ENCODE measurements at places on chromosomes 5 and 9.

DNA sequence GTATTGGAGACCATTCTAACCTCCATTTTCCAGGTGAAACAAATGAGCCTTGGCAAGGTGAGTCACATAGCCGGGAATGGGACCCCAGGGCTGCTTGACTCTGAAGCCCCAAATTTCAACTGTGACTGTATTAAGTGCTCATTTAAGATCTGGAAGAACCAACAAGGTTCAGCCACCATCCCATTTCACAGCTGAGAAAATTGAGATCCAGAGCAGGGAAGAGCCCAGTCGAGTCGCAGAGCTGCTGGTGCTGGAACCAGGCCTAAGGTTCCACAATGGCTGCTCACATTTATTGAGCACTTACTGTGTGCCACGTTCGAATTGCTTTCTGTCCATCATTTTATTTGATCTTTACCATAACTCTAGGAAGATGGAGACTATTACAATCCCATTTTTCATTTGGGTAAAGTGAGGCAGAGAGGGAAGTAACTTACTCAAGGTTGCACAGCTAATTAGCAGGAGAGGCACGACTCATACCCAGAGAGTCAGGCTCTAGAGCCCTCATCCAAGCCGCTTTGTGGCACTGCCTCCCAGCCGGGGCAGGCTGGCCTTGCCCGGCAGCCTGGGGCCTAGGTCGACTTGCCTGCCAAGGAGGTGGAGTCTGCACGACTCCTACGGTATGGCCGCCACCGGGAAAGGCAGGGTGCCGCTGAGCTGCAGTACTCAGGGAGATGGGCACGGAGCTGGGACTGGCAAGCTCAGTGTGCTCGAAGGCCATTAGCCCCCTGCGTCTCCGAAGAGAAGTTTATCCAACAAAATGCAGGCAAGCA is 4.3 kb upstream of the NTNG2 start:
- DNase-seq, result no peak

DNA sequence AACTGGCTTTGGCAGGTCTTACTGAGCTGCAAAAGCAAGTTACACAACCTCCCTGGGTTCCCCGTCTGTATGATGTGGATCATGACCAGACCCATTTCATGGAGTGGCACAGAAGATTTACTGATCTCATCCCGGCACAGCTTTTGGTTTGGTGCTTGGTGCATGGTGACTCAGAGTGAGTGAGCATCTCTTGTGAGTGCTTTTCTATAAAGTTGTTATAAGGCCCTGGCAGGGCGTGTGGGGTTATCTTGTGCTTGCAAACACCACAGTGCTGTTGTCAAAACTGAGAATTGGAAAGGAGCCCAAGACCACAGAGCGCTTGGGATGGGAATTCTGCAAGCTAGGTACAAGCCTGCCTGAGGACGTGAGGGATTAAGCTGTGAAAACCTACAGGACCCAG is 425.2 kb downstream of the GADD45G start:
- no peak for DNase-seq

DNA sequence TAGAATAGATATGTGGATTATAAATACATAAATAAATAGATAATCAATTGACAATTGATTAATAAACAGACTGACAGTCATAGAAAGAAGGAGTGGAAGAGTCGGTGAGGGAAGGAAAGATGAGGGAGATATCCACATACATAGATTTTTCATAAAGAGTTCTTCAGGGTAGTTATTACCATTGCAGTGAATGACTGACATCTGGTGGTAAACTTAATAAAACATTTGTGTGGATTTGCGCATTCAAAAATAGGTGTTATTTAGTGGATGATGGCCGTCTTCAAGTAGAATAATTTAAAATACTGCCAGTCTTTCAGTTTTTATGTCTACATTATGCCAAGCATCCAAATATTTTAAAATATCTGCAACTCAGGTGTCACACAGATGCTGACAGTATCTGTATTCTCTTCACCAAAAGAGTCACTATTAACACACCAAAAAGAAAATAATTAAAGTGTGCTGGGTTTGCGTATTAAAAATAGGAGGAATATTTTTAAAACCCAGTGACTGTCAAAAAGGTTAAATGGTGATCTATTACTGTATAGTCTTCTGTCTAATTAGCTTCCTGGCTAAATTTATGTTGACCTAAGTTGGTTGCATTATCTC is 78.8 kb downstream of the GIN1 start:
- DNase-seq, result no peak

DNA sequence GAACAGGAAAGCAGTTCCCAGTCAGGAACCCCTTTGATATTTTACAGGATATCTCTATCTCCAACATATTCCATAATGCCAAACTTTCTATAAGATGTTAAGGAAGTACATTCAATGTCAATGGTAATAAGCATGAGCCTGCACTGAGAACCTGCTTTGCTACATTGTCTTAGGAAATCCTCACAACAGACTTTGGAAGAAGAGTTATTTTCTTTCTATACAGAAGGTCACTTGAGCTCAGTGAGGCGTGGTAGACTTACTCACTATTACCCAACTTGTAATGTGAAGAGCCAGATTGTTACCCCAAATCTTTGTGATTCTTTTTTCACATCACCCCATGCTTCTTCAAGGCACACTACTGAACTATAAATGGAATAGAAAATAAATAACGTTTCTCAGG is 435.9 kb downstream of the DNAH5 start:
- no peak for DNase-seq

DNA sequence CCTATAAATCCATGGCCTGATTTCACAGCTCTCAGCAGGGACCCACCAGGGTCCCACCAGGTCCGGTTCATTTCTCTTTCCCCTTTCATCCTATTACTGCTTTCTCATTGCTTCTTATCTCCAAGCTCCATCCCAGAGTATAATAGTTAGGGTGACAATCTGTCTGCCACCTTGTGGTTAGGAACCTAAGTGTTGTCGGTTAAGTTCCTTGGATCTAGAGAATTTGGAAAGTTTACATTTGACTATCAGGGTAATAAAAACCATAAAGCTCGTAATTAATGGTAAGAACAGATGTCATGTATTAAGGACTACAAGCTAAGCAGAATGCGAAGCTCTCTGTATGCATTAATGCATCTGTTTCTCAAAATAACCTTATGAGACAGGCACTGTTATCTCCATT is 259.1 kb downstream of the SH3GL2 start:
- no peak for DNase-seq

GRCh38 chr5:137613554-137614265 is 114.6 kb upstream of the SPOCK1 start:
- DNase-seq, result no peak

- no peak for DNase-seq
These were observed 75.3 kb downstream of the PTBP3 start for GRCh38 chr9:112258106-112258505.

DNA sequence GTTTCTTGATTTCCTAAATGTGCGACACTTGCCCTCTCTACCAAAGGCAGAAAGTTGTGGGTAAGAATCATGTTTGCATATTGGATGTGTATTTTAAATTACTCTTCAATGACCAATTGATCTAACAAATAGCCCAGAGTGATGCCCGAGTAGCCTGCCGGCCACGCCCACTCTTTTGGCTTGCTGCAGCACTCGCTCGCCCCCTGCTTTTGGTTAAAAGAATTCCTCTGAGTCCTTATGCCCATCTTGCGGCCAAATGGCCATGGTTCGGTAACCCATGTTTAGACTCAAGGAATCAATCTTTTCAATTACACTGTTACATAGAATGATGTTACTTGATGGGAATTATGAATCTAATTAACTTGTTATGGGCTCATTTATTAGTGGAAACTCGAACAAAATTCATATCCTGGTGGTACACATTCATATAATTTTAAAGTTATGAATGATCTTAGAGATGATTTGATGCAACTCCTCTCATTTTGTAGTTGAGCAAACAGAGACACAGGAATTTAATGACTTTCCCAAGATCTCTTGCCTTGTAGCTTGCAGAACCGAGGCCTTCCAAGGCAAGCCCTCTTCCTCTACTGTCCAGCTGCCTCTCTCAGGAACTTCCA is 36.5 kb downstream of the PPIC start:
- DNase-seq, result no peak

- DNase-seq, result no peak
These were observed 221.6 kb downstream of the ACTL7B start for GRCh38 chr9:108634204-108634603.

- no peak for DNase-seq
These were observed 225.0 kb upstream of the ANKRD55 start for GRCh38 chr5:56457887-56458812.

DNA sequence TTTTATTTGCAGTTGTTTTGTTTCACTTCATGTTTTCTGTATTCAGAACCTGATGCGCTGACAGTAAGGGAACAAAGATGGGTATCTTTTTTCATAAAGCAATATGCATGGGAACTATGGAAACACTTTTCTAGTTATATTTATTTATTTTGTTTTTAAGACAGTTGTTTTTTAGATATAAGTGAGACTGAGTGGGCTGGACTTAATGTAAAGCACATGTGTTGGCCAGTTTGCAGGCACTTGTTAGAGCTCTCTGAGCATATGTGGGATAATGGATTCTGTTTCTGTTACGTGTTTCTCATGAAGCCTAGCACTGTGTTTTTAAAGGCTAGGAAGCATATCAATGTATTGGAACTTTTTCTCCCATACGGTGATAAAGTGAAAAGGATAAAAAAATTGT is 164.1 kb downstream of the PRR16 start:
- no peak for DNase-seq
